ENCODE measurements at places on chromosomes 5 and 9.
A peak's percentile ranks its signal among the peaks of the same experiment; 100 is the strongest.

DNA sequence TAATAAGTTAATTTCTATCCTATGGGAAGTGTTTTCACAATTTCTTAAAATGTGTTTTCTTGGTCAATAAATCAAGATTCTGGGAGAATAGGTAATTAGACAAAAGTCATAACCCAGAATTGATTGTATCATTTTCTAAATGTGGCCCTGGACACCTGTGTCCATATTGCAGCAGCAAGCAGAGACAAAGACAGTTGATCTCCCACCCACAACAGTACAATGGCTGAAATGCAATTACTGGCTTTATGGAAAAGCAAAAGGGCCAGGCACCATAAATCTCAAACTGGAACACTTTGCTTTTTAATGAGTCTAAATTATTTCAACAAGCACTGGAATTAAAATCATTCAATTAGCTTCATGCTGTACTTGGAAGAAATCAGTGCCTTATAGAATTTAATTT lies 157.2 kb downstream of the ESM1 start:
- no peak for DNase-seq

DNA sequence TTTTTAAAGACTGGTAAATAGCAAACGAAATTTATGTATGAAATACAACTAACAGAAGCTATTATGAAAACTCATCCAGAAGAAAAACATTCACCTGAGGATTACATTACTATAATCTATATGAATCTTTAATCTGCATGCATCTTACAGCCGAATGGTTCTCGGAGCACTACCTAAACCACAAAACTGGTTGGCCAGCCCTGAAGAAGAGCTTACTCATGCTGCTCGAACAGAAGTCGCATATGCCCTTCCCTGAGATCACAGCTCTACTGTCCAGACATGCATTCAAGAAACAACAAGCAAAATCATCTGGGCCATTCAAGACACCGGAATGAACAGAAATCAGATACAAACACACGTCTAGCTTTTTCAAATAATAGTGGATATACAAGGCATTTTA lies 931.0 kb upstream of the DMAC1 start:
- no peak for DNase-seq

- peak; percentile 59 for DNase-seq
Observed at GRCh38 chr9:33466565-33467495, 6.9 kb downstream of the NOL6 start.

GRCh38 chr5:74649421-74649973 lies 9.0 kb upstream of the ENC1 start:
- DNase-seq = no peak

GRCh38 chr5:121158451-121158850 lies 693.2 kb upstream of the FTMT start:
- no peak for DNase-seq

- no peak for DNase-seq
Observed at GRCh38 chr5:90437663-90438062, 28.1 kb upstream of the CETN3 start.

DNA sequence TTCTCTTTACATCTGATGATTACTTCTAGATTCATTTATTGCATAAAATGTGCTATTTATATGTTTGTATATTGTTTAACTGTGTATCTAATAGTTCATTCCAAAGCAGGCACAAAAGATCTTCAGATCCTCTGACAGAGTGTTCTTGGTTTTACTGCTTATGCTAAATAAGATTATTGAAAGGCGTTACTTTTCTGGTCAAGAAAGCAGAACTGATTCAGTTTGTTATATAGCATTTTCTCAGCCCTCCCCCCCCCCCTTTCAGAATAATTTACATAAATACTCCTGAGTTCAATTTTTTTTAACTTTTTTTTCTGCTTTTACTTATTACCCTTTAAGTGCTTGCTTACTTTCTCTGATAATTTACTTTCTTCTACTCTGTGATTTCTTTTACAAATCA lies 15.4 kb downstream of the CDC42SE2 start:
- no peak for DNase-seq

GRCh38 chr5:133297293-133297692 lies 245.5 kb downstream of the HSPA4 start:
- no peak for DNase-seq

- no peak for DNase-seq
Observed at GRCh38 chr5:83368319-83368718, 103.2 kb upstream of the VCAN start.

- DNase-seq = no peak
Observed at GRCh38 chr9:116181853-116182610, 28.4 kb downstream of the PAPPA start.

GRCh38 chr9:134616341-134616740 lies 25.3 kb upstream of the COL5A1 start:
- DNase-seq = no peak

DNA sequence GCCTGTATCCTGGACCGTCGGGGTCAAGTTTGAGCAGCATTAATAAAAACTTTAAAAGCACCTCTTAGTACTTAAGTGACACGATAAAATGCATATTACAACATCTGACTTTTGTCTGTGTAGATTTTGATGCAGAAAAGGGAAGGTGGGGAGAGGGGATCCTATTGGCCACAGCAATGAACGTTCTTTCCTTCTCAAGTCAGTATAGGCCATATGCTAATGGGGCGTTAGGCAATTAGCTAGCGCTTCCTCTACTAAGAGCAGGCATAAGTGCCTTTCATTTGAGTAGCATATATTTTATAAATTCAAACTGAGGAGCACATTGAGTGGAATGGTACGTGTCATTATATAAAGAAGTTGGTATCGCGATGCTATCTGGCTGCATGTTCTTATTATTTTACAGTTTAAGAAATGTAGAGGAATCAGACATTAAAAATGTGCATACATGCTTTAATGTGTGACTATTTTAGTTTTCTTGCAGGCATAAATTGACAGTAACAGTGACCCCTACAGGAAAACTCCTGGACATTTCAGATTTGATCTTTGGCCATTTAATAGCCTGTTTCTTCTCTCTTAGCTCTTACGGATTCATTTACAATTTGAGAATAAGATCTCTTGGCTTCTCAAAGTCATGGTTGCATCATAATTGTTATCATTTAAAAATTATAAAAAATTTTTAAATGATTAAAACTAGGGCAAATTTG lies 1.1 kb upstream of the GNA14 start:
- no peak for DNase-seq

- DNase-seq = no peak
Observed at GRCh38 chr9:113656771-113657670, 193.5 kb downstream of the RGS3 start.

GRCh38 chr9:4287386-4287785 lies 12.5 kb downstream of the GLIS3 start:
- no peak for DNase-seq

DNA sequence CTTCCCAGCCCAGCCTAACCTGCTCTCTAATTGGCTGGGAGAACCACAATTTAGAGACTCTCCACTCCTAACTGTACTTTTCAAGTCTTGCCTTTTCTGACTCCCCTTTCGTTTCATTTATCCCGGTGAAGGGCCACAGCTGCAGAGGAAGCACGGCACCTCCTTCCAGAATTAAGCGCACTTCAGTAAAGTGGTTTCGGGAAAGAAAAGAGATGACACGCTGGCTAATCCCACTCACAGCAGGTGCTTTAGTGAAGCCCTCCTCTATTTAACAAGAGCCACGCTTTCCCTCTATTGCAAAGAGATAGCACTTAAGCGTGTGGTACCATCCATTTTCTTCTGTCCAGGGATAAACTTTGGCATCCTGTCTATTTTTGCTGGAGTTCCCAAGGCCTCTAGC lies 4.8 kb downstream of the DNAH5 start:
- DNase-seq = no peak

DNA sequence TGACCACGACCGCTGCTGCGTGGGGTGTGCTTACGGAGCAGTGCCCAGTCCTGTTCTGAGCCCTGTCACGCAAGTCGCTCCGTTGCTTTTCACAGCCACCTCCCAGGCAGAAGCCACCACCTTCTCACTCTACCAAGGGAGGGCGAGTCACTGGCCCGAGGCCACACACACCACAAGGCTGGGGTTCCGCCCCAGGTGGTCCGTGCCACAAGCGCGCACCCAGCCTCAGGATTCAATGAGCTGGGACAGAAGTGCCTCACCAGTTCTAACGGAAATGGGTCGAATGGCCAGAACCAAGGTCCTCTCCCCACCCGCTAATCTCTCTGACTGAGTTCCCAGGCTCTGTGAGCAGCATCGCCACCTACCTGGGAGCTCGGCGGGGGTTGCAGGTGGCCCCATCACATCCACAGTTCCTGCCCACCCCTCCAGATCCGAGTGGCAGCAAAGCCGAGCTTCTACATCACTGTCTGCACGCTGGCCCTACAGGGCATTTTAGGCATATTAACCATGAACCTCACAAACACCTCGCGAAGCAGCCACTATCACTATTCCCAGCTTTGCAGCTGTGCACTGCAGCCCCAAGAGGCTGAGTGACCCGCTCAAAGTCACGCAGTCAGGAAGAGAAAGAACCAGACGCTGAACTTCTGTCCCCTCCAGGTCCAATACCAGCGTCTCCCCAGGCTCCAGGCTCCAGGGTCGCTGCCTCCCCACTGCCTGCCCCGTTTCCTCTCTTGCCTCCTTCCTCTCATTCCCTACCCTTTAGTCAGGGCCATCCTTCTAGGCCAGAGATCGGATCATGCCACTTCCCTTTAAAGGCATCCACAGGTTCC lies 92.1 kb upstream of the PHYKPL start:
- no peak for DNase-seq

DNA sequence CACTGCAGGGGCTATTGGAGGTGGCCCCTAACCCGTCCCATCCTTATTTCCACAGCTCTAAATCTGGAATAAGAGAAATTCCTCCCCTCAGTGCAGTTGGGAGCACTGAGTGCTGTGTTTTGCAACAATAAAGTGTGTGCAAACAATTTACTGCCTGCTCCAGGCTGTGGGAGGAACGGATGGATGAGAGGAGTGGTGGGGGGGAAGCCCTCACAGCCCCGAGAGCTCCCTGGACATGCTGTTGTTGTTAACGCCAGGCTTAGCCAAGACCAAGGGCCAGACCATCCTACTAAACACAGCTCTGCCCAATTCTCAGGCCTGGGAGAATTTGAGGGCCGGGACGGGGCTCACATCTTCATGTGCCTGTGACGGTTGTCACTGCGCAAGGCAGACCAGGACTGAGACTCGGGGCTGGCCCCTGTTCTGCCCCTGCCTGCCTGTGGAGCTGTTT lies 200.2 kb downstream of the DAB2IP start:
- DNase-seq = no peak

GRCh38 chr9:8812888-8813287 lies 1013.3 kb upstream of the DMAC1 start:
- DNase-seq = no peak

DNA sequence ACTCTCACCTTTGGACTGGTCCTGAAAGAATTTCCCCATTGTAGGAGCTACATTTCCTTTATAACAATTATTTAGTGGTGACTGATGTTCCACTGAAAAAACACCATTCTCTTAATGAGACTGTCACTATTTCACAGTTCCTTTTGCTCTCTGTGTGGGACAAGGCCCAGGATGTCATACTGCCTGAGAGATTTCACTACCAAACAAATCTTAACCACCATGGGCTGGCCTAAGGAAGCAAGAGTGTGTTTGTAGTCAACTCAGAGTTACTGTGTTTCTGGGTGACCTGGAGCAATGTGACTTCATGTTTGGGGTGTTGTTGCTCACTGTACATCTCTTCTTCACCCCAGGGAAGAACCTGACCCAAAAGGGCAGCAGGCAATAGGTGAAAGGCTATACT lies 50.1 kb upstream of the ZNF608 start:
- no peak for DNase-seq

GRCh38 chr5:35518104-35518503 lies 99.6 kb upstream of the SPEF2 start:
- no peak for DNase-seq

- DNase-seq = peak; percentile 8
Observed at GRCh38 chr5:131466171-131466766, 168.8 kb downstream of the RAPGEF6 start.

DNA sequence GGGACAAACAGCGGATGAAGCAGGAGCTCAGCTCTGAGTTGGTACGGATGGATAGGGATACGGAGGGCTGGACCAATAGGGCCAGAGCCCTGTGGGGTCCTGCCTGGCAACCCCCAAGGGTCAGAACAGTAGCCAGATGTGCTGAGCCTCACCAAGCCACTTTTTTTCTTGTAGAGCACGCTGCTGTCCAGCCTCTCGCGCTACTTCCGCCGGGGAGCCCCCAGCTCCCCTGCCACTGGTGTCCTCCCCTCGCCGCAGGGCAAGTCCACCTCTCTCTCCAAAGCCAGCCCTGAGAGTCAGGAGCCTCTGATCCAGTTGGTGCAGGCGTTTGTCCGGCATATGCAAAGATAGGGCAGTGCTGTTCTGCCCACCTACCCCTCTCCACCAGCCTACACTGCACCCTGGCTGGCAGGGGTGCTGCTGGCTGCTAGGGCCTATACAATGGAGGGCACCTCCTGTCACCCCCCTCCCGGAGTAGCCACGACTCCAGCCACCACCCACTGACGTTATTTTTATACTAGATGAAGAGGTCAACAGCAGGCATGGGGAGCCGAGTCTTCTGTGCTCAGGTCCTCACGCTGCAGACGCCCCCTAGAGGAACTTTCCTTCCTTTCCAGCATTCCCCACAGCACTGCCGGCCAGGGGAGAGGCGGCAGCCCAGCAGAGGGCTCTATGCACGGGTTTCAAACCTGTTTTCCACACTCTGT lies 21.6 kb downstream of the SH3GLB2 start:
- no peak for DNase-seq

DNA sequence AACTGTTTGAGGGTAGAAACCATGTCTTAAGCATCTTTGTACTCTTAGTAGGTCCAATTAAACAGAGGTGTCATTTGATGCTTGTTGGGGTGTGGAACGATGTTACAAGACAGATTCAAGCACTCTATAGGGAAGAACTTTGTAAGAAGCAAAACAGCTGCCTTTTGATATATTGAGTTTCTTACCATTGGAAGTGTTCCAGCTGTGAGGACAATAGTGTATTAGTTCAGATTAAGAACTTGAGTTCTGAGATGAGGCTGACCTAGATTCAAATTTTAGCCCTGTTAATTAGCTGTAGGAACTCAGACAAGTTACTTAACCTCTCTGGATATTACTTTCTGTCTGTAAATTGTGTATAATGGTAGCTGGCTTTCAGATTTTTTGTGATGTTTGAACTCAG lies 19.6 kb upstream of the ZNF462 start:
- no peak for DNase-seq

DNA sequence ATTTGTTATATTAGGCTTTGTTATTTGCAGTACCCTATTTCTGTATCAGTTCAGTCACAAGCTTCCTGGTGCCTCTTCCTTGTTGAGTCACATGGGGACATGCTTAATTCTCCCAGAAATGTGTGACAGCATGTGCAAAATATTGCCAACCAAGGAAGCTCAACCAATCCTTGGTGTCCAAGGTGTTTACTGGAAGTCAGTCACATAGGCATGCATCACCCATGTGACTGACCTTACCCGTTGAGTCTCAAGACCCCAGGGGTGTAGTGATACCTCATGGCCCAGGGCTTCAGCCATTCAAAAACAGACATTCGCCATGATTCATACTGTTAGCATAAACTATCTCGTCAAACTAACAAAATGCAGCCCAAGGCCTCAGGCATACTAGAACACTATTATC lies 9.3 kb upstream of the ANKDD1B start:
- DNase-seq = no peak

GRCh38 chr5:132500244-132500930 lies 9.8 kb upstream of the IRF1 start:
- DNase-seq = no peak
